Stimulated activated CD4-positive, alpha-beta T cell treated with anti-CD3 and anti-CD28 coated beads, Interleukin-15, amount 100 ng/mL, for 48 hours (primary cell): ENCODE measurements at places on chromosomes 2 and 18.

GRCh38 chr2:72210470-72210869, 62.8 kb upstream of the CYP26B1 start:
- no peak for DNase-seq

GRCh38 chr18:46160050-46160798, 56.0 kb downstream of the HAUS1 start:
- DNase-seq = no peak

- no peak for DNase-seq
Observed at GRCh38 chr2:201248288-201248844, 12.0 kb upstream of the CASP8 start.

- DNase-seq = no peak
Observed at GRCh38 chr2:228728961-228729360, 542.1 kb downstream of the PID1 start.

DNA sequence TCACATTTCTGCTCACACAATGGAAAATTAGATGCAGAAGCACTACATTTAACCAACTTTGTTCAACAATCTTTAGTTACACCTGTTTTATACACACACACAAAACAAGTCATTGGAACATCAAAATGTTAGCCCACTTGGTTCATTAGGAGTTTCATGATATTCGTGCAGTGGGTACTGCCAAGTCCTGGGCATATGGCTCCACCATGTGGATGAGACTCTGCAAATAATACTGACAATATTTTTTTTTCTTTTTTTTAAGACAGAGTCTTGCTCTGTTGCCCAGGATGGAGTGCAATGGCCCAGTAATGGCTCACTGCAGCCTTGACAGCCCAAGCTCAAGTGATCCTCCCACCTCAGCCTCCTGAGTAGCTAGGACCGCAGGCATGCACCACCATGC, 34.5 kb upstream of the GRB14 start:
- DNase-seq = no peak

GRCh38 chr2:175792881-175793280, 209.2 kb downstream of the LNPK start:
- no peak for DNase-seq

DNA sequence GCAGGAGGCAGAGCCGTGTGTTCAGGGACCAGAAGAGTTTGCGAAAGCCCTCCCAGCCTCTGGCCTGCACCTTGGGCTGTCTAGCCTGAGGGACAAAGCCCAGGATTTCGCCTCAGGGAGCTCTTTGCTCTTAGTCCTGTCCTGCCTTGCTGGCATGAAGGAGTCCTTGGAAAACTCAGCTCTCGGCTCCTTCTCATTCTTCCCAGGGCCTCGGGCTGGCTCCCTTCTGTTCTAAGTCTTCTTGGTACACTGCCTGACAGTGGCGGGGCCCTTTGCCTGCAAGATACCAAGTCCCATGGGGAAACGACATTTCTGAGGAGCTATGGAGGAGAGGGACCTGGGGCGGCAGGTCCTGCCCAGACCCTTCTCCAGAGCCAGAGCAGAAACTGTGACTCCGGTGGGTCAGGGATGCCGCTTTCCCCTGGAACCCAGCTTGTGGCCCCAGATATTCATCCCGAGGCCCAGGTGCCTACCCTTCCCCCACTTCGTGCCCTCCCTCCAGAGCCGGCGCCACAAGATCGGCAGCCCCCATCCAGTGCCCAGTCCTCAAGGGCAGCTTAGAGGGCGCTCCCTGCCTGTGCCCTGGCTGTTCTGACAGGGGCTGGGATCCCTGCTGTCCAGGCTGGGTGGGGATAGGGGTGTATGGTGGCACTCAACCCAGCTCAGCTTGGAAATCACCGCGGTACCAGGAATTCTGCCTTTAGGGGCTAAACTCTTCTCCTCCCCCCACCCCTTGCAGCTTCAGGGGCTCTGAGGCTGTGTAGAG, 5.5 kb upstream of the CYP26B1 start:
- no peak for DNase-seq

GRCh38 chr2:68110102-68110501, 47.3 kb upstream of the C1D start:
- DNase-seq = no peak

DNA sequence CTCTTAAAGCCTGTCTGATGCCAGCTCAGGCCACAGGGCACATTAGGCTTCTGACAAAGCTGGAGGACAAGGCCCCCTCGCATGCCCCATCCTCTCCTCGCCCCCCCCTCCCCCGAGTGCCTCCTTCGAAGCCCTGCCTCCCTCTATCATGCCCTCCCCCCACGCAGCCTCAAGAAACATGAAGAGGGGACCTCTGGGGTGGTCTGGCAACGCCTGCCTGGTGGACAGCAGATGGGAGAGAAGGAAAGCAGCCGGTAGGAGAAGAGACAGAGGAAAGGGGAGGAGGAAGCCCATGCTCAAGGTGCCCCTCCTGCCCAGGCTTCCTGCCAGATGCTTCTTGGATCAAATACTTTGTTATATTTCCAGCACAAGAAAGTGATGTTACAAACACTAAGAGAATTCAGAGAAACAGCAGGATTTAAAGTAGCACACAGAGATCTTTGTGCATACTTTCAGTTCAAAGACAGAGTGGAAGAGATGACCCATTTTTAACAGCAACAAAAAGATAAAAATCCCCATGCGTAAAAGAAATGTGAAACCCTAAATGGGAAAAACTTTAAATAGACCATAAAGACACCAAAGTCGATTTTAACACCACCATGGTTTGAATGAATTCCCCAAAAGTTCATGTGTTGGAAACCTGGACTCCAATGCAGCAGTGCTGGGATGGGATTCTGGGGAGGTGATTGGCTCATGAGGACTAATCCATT, 19.0 kb downstream of the BOK start:
- no peak for DNase-seq

- no peak for DNase-seq
Observed at GRCh38 chr2:100106460-100106859, 35.9 kb downstream of the AFF3 start.

DNA sequence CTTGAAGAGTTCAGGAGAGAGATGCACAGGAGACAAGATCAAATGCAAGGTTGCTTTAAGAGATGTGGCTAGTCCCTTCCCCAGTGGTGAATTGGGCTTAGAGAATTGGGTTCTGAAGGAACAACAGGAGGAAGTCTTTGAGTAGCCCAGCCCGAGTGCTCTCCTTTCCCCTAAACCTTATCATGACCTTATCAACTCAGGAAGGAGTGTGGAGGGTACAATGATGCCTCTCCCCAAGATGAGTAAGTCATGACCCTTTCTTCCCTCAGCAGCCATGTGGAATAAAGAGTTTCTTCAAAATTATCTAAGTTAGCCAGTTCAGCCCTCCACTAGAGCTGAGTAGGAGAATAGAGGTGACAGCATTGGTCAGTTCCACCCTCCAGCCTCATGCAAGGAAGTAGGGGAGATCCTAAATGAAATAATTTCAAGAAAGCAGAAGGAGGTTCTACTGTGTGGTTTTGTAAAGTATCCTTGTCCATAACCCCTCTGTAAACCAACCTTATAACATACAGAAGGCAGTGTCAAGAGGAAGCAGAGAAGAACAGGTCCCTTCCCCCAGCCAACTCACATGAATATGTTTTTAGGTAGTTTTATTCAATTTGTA, 88.4 kb downstream of the ARHGAP15 start:
- no peak for DNase-seq

DNA sequence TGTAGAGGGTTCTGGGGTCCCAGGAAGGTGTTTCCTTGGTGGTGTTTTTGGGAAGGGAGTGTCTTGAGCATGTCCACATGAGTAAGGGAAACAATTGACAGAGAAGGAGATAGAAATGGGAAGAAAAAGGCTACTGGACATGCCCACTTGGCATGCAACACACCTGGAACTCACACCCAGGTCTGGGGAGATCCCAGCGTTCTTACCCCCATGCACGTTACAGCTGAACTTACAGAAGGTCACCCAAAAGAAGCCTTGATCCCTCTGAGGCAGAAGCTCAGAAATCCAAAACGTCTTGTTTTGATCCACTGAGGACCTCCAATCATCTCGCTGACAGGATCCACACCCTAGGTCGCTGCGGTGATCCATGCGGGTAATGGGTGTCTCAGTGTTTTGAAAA, 142.0 kb downstream of the ZNF516 start:
- no peak for DNase-seq

GRCh38 chr2:63578767-63579166, 9.5 kb downstream of the WDPCP start:
- no peak for DNase-seq

DNA sequence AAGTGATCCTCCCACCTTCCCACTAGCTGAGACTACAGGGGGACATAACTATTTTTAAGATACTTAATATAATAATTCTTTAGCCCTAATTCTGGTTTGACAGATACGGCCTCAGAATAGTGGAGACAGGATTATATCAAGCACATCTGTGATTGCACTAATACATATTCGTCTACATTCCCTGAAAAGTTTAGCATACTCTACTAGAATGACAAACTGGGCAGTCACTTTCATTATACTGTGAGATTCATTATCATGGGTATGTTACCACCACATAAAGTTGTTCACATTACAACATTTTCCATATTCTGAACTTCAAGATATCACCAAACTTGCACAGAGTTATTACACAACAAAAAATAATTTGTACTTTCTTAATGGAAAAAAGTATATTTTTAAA, 11.0 kb downstream of the FAM210A start:
- DNase-seq = no peak

DNA sequence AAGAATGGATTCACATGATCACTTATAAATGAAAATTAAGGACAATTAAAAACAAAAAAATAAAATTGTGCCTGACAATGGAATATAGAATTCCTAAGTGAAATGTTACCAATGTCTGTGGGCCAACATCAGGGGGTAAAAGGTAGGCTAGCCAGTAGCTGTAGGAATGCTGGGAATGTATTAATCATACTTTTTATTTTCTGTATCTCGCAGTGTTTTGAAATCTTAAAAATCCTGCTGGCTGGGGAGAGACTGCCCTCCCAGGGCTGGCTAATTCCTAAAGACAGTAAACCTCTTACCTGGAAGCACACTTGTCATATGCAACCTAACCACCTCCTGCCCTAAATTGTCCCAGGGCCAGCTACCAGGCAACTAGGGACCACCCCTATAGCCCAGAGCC, 69.8 kb downstream of the REV1 start:
- DNase-seq = no peak

DNA sequence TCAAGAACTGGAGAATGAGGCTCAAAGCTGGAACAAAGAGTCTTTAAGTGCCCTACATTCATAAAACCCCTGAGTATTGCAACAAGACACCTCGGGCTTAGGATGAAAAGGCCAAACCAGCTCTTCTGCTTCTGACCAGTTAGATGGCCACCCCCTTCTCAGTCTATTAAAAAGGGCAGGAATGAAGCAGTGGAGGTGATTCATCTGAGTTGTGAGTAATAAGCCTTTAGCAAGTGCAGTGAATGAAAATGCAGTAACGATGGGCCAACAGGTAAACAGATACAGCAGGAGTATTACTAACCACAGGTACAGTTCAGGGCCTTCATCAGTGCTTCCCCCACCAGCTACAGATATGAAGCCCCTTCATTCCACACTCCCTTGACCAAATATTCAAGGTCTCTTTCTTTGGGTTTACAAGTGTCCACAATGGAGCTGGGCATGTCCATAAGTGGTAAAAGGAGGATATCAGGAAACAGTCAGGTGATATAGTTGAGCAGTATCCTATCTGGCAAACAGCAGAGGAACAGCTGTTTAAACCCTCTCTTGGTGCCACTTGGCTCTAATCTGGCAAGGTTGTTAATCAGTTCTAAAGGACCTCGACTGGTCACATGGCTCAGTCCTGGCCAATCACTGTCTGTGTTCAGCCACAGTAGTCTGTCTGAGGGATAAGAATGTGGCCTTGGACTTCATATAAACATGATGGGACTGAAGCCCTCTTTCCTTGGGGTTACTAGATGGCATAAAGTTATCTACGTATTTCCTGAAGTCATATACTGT, 17.8 kb downstream of the SERPINB13 start:
- DNase-seq = no peak

- DNase-seq = no peak
Observed at GRCh38 chr2:227821043-227821942, 7.7 kb downstream of the CCL20 start.

GRCh38 chr2:66437109-66437690, 2.3 kb downstream of the MEIS1 start:
- DNase-seq = no peak

DNA sequence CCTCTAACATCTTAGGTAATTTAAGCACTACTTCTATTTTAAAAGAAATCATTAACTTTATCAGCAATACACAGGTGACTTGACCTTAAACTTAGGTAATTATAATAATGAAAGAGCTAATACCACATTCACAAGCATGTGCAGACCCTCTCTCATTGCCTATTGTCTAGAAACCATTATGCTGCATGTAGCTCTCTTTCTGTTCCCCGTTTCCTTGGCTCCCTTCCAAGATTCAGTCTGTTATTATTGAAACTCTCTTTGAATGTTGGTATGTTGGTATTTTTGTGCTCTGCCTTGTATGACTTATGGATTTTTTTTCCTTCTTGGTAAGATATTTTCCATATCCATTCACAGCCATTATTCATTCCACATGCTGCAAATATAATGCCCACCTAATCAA, 201.2 kb downstream of the CDCA7 start:
- no peak for DNase-seq

DNA sequence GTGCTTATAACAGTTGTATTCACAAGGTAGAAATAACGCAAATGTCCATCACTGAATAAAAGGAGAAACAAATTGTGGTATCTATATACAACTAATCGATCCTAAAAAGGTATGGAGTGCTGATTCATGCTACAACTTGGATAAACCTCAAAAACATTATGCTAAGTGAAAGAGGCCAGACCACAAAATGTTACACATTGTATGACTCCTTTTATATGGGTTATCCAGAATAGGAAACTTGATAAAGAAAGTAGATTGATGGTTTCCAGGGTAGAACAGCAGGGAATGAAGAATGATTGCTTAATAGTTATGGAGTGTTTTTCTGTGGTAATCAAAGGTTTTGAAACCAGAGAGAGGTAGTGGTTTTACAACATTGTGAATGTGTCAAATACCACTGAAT, 432.2 kb upstream of the TRIB2 start:
- DNase-seq = no peak

DNA sequence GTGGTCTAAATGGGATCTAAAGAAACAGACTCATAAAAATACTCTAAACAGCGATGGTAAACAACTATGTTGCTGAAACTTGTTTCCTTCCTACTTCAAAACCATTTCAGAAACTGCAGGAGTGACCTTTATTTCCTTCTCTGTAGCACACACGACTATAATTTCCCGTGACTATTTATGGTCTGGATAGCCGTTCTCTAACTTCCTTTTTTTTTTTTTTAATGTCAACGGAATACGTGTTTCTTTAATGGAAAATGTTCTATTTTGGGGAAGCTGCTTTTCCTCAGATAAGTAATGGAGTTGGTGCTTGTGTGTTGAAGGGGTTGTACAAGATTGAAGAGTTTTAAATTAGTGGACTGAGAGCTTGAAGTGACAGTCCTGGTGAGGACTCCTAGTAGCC, 224.1 kb downstream of the PHLPP1 start:
- no peak for DNase-seq

- DNase-seq = no peak
Observed at GRCh38 chr2:75547345-75548035, 13.2 kb downstream of the EVA1A start.

GRCh38 chr2:181972431-181973170, 13.1 kb upstream of the PPP1R1C start:
- DNase-seq = no peak
